ENCODE measurements at places on chromosomes 5 and 9.

DNA sequence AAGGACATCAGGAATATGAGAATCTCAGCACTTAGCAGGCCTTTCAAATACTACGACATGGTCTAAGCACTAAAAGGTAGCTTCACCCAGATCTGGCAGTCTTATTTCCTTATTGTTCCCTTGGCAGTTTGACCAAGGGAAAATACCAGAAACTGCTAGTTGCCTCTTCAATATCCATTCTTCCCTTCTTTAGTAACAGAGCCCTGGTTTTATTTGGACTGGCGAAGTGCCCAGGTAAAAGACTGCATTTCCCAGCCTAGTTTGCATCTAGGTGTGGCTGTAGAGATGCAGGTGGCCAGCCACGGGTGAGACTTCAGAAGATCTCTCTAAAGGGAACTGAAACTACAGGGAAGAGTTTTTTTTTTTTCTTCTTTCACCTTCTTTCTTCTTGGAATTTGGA is 21.6 kb downstream of the DMRT2 start:
- DNase-seq = no peak

- DNase-seq = peak; percentile 88
Measured at GRCh38 chr9:27572918-27573633, at the start of gene C9orf72. TSS of gene C9orf72 (minus strand) at chr9:27573481. CDS start at chr9:27567120, 6,361 bp downstream.

DNA sequence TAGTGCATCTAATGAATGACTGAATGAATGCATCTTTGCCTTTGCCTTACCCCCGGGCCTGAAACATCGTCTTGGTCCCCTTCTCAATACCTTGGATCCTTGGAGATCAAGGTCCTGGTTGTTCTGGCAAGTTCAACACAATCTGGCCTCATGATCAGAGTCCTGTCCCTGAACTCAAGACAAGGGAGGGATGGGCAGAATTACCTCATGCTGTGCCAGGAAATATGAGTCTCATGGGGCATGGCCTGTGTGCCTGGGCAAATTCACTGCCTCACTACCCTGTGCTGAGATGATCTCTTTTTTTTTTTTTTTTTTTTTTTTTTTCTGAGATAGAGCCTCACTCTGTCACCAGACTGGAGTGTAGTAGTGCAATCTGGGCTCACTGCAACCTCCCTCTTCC is 630 bp upstream of the BTNL3 start:
- no peak for DNase-seq

DNA sequence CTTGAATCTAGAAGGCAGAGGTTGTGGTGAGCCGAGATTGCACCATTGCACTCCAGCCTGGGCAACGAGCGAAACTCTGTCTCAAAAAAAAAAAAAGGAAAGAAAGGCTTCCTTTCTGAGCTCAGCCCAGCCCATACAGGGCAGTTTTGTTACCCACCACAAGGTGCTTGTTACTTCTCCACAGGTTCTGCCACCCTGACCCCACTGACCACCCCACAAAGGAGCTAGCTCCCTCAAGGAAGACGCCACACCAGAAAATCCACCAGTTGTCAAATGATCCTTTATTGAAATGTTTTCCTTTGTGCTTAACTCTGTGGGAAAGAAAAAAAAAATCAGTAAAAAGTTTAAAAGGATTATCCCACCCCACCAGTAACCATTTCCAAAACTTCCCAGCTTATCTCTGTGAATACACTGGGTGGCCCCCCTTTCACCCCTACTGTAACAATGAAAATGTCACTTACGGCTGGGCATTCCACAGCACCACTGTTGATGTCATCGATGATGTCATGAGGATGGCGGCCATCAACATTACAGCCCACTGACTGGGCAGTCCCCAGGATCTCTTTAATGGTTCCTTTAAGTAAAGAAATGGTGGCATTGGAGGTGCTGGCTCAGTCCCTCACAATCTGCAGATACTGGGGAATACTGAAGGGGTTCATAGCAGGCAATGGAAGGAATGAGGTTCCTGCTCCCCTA is 3.6 kb downstream of the RPL12 start:
- no peak for DNase-seq

- no peak for DNase-seq
Measured at GRCh38 chr5:69493396-69494133, 975 bp downstream of the OCLN start.

- DNase-seq = no peak
Measured at GRCh38 chr5:91302305-91302704, 80.8 kb downstream of the ARRDC3 start.

DNA sequence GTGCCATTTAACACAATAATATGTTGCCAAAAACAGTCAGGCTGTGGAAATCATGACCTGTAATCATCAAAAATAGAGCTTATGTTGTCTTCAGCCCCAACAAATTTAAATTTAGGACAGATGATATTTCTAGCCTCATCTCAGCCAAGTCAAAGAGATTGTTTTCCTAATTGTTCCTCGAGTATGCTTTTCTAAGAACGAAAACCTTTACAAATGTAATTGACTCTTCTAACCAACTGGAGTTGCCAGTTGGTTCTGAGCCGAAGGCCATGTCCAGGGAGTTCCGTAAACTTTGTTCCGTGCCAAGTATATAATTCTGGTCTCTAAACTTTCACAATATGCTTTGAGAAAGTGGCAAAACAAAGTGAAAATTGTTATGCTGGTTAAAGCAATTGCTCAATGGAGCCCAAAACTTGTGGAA is 160.8 kb downstream of the CEMIP2 start:
- DNase-seq = no peak

DNA sequence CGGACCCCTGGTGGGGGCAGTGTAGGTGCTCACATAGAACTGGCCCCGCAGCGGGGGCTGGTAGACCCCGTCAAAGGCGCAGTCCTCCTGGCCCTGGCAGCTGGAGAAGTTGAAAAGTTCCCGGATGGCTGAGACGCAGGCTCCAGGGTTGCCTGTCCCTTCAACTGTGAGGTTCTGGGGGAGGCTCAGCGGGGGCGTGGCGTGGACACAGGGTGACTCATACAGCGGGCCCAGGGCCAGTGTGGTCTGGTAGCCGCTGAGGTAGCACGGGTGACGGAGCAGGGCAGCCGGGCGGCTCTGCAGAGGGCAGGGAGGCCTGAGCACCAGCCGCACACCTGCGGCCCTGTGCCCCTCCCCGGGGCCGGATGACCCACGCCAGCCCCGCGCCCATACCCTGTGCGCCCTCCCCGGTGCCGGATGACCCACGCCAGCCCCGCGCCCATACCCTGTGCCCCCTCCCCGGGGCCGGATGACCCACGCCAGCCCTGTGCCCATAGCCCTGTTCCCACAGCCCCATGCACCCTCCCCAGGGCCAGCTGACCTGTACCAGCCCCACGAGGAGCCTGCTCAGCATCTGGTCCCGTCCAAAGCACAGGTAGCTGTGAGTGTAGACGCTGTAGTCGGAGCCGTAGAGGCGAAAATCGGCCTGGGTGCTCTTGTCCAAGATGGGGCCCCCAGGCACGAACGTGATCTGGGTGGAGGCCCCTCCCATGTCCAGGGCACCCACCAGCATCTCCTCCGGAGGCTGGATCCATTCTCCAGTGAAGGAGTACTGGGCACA is 5.0 kb downstream of the ENTPD8 start:
- DNase-seq = peak; percentile 34

DNA sequence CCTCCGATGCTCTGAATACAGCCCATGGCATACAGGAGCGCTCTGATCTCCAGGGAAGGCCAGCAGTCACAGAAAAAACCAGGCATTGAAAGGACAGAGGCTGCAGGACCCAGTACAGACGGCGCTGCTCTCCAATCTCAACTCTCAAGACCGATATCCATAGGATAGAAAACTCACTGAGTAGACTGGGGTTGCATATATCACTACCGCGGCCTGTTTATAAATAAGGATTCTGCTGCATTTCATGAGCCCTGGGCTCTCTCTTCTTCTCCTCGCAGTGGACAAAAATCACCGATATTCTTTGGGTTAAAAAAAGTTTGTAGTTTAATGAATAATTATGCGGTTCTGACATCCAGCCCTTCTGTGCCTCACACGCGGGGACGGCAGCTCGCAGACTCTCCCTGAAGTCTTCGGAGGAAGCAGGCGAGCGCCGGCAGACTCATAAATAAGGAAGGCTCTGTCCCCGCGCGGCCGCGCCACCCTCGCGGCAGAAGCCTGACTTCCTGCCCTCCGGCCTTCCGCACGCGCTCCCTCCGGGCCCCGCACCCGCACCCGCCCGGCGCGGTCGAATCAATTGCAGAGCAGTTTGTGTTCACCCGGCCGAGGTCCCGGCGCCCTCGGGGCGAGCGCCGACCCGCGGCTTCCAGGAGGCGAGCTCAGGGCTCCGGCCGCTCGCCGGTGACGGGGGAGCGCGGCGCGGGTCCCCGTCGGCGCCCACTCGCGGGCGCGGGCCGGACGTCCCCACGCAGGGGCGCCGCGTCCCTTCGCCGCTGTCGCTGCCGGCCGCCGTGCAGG is at the start of gene FAM78A:
Gene FAM78A (minus strand): TSS at position 417 of the 795 bp plus-strand sequence. CDS start 331 bp downstream, at position 86.
- DNase-seq = peak; percentile 36

GRCh38 chr5:150017226-150018005 is 16.9 kb downstream of the HMGXB3 start:
- no peak for DNase-seq

- DNase-seq = no peak
Measured at GRCh38 chr5:140986117-140986521, 19.8 kb downstream of the PCDHAC2 start.

DNA sequence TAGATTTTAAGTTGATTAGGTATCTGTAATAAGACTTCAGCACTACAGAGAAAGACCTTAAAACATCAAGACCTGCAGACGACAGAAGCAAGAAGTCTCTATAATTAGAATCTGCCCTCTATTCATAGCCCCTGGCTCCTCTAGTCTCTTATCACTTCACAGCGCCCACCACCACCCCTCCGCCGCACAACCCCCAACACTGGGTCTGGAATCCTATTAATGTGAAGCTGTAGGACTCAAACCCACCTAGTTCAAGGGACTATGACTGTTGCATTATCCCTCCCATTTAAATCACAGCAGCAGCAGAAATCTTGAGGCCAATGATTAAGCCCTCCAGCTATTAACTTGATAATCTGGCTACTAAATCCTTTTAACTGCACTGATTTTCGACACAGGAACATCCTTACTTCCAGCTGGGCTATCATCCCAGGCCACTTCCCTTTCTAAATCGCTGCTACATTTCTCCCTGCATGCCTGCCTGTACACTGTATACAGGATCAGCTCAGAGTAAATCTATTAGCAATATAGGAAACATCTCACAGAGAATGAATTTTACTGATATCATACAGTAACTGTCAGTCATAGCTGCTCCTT is 159.5 kb upstream of the GRAMD2B start:
- no peak for DNase-seq

DNA sequence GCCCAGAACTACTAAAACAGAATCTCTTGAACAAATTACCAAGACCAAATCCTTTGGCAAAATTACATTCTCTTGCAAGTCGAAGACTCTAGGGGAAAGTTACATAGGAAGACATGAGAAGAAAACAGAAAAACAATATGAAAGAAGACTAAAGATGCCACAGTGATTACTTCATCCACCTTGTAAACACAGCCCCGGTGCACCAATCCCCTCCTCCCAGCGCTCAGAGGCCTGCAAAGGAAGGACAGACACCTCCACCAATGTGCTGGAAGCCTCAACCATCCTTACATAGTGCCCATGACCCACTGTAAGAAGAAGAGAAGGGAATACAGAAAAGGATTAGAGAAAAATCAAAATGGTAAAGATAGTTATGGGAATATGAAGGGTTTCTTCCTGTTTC is 218.5 kb downstream of the SPOCK1 start:
- DNase-seq = no peak

DNA sequence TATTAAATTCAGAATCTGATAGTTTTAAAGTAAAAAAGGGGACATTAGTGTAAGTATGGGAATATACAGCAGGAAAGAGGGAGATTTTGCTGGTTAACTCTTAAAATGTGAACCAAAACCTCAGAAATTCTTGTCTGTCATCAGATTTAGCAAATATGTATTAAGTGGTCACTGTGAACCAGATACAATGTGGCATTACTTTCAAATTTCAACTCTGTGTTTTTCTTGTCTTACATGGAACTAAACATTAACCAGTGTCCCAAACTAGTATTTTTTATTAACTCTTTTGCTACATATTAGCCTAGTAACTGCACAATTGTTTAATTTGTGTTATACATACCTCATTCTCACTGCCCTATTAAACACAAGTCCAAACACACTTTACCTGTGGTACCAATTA is 259.9 kb upstream of the RASA1 start:
- DNase-seq = no peak

DNA sequence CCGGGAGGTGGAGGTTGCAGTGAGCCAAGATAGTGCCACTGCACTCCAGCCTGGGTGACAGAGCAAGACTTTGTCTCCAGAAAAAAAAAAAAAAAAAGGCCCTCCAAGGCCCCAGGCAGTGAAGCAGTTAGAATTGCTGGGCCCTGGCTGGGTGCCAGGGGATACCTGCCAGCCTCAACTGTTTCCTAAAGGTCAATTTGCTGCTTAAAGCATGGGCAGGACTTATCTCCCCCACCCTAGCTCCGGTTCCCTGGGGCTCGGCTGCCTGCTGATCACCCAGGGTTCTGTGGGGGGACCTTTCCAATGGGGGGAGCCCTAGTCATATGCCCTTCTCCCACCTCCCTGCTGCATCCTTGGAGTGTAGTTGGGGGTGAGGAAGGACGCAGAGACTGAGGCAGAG is 25.7 kb downstream of the NCS1 start:
- no peak for DNase-seq

DNA sequence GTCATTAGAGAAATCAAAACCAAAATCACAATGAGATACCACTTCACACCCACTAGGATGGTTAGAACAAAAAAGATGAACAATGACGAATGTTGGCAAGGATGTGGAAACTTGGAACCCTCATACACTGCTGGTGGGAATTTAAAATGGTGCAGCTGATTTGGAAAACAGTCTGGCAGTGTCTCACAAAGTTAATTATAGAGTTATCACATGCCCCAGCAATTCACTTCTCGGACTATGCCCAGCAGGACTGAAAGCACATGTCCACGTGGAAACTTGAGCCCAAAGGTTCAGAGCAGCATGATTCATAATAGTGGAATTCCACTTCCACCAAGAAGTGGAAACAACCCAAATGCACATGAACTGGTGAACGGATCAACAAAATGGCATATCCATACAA is 85.0 kb upstream of the HRH2 start:
- no peak for DNase-seq

- DNase-seq = no peak
Measured at GRCh38 chr9:134367791-134368490, 41.7 kb downstream of the RXRA start.

- no peak for DNase-seq
Measured at GRCh38 chr5:143174714-143175398, 228.6 kb downstream of the NR3C1 start.

GRCh38 chr5:127555826-127556225 is 38.4 kb downstream of the PRRC1 start:
- no peak for DNase-seq

- no peak for DNase-seq
Measured at GRCh38 chr9:131337131-131337848, 47.8 kb downstream of the PLPP7 start.

DNA sequence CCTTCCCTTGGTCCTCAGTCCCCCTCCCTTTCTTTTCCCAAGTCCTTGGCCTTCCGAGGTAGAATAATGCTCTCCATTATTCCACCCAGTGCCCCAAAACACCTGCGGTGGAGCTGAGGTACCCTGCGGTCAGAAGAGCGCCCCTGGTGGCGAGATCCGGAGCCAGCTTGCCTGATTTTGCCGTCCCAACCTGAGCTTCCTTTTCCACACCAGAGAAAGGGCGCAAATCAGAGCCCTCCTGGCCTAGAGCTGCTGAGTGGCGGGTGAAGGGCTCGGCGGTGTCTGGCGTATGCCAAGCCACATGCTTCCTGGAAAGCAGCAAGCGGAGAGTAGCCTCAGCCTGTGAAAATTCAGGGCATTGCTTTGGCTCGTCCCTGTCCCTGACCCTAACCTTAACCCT is 21.1 kb upstream of the CARTPT start:
- no peak for DNase-seq

Data from naive thymus-derived CD8-positive, alpha-beta T cell (primary cell).